Gastroesophageal sphincter (tissue), 4 donors: ENCODE measurements at places on chromosomes 2 and 18. TPM values are rescaled to one million over a fixed set of nuclear protein-coding genes. Genes with fewer than 3 reads are reported as not detected.

GRCh38 chr18:6650127-6650507 is 79.4 kb upstream of the ARHGAP28 start:
- no peak for ATAC-seq

- ATAC-seq, result no peak
Observed at GRCh38 chr2:133456971-133457370, 111.3 kb downstream of the NCKAP5 start.

DNA sequence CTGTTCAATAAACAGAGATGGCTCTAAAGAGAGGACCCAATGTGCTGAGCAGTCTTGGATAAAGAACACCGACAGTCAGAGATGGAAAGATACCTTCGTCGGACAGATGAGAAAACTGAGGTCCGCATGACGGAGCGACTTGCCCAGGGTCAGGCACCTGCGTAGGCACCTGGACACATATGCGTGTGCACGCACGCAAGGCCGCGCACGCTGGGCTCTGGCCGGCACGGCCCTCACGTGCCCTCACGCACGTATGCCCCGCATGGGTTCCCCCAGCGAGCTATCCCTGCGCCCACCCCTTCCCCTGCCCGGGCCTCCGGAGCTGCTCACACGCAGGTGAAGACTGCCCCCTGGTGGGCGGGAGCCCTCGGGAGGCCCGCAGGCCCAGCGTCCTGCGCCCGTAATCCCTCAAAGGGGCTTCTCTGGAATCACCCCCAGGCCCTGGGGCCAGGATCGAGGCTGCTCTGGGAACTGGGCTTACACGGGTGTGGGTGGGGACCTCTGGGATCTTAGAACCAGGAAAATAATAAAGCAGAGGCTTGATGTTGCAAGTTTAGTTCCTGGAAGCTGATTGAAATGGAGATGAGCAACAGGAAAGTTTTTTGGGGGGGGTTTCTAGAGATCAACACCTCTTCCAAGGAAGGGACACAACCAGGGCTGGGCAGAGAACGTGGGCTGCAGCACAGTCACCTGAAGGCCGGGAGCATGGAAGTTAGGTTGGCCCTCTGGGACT is 246.3 kb downstream of the TNS1 start:
- ATAC-seq, result peak; percentile 81

GRCh38 chr2:43737855-43738254 is 36.0 kb upstream of the DYNC2LI1 start:
- no peak for ATAC-seq

GRCh38 chr18:64201781-64202180 is 52.9 kb upstream of the LINC00305 start:
- no peak for ATAC-seq

GRCh38 chr18:43648002-43648401 is 370.7 kb upstream of the SYT4 start:
- no peak for ATAC-seq

Gene MAP3K19
- not detected for total RNA-seq

DNA sequence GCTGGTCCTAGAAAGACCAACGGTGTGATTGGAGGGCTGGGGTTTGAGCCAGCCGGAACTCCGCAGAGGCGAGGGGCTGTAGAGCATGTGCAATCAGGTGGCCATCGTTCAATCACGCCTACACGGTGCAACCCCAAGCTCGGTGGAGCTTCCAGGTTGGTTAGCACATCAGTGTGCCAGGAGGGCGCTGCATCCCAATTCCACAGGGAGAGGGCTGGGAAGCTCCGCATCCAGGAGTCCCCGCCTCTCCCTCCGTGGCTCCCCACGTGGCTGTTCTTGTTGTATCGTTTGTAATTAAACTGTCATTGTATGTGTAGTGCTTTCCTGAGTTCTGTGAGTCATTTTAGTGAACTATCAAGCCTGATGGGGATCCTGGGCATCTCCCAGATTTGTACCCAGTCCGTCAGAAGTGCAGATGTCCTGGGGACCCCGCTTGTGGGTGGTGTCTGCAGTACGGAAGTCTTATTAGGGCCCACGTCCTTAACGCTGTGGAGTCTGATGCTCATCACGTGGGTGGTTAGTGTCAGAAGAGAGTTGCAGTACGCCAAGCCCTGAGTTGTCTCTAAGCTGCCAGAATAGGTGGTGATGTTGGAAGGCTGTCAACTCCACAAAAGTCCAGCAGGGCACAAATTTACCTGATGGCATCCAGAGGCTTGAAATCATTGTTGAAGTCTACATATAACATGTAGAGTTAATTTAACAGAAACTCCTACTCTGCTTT is 20.6 kb upstream of the AMMECR1L start:
- no peak for ATAC-seq

- ATAC-seq, result no peak
Observed at GRCh38 chr2:127525691-127526131, 578 bp downstream of the IWS1 start.

DNA sequence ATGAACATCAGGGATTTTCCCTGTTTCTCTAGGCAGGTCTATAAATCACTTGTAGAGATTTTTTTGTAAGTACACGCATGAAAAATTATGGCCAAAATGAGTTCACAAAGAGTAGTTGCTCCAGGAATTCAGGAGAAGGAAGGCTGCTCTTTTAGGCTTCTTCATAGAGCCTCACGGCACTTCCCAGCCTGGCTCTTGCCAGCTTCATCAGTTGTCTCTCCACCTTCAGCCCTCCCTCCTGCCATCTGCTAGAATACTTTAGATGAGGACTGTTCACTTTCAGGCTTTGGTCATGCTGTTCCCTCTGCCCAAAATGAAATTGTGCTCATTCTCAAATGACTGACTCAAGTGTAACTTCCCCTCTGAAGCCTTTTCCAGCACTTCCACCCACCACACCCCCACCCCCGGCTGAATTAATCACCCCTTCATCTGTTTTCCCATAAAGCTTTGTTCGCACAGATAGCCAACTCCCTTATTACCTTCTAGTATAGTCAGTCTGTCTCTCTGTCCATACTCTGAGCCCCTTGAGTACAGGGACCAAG is 1.8 kb upstream of the ABCA12 start:
- ATAC-seq, result no peak

DNA sequence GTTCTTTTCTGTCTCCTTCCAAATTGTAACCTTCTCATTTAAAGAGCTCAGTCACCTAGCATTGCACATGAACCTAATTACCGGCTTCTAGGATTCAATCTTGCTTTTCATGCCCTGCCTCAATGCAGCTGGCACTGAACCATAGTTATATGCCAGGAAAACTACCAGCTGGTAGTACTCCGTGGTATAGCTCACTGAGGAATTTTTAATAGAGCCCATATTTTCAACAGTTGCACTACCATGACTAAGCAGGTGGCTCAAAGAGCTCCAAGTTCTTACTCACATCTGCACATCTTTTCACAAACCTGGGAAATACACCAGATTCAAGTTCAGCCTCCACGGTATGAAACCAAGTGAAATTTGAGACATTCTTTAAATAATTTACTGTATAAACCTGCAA is 363.5 kb downstream of the GRB14 start:
- no peak for ATAC-seq

- ATAC-seq, result no peak
Observed at GRCh38 chr2:39228413-39229209, 15.2 kb downstream of the CDKL4 start.

Gene LCT
- total RNA-seq, result not detected

- peak; percentile 65 for ATAC-seq
Observed at GRCh38 chr2:220276741-220277444, 649.5 kb downstream of the SLC4A3 start.

- peak; percentile 73 for ATAC-seq
Observed at GRCh38 chr2:48448274-48449061, 81.5 kb upstream of the STON1 start.

- ATAC-seq, result no peak
Observed at GRCh38 chr2:20439193-20439475, 7.7 kb upstream of the RHOB start.

Gene KCNJ3
- 1.2 TPM for total RNA-seq

- ATAC-seq, result no peak
Observed at GRCh38 chr2:29477186-29477585, 362.0 kb downstream of the CLIP4 start.

Gene CGREF1
- not detected for total RNA-seq

- no peak for ATAC-seq
Observed at GRCh38 chr2:210288408-210288807, 26.6 kb downstream of the MYL1 start.

Gene ANKRD30BL
- not detected for total RNA-seq

DNA sequence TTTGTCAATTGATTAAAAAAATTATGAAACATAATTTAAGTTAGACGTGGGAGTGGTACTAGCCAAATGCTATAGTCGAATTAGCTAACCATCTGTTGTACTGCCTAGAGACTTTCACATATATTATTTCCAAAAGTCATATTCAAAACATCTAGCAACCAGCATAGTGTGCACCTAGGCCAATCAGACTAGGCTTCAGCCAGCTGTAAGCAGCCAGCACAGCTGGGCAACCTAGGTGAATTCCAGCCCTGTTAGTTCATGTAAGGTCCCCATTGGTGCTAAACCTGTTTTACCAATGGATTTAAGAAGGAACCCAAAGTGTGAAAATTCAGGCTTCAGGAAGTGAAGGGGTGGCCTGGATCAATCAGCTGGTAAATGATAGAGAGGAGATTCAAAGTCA is 144.3 kb downstream of the BCL2 start:
- no peak for ATAC-seq

DNA sequence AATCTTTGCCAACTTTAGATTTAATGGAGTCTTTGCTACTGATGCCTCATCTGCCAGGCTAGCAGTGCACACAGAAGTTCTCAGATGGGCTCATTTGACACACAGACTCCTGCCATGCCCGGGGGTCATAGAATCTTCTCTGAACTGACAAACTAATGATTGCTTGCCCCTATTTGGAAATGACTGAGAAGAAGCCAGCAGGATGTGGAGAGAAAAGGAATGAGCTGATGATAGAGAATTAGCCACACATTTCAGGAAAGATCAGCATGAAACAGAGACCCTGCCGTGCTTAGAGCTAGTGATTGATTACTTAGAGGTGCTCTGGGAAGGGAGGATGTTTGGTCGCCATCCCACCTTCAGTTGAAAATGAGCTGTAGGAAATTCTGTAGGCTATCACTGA is 178.5 kb downstream of the TPGS2 start:
- ATAC-seq, result no peak

Gene DSC1
- not detected for total RNA-seq
